NCI-H1105 (cell line): ENCODE measurements at places on chromosomes 1 and 21.

DNA sequence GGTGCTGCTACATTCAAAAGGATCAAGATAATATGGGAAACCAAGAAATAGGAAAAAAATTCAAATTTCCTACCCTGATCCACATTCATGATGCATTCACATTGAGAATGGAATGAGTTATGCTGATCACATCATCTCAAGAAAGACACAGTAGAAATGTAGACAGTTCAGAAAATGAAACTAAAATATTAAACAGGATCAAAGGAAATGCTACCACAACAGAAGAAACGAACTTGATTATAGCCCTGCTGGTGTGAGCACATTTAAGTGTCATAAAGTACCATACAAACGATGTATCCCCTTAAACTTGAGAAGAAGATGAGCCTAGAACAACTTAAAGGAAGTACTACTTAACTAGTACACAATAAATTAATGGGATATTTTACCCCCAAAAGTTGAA lies 21.3 kb downstream of the SYDE2 start:
- no peak for DNase-seq

DNA sequence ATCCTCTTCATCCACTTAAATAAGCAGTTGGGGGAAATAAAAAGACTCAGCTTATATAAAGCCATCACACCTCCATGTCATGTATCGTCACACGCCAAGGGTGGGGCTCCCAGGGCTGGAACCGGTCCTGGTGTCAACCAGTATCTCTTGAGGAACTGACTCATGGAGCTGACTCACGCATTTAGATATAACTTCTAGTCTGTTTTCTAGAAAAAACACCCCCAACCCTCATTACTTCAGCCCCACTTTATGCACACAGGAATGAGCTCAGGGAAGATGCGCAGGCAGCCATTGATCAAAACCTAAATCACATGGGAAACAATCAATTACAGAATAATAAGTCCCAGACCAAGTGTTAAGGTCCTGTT lies 6.9 kb upstream of the IL22RA1 start:
- DNase-seq = no peak

DNA sequence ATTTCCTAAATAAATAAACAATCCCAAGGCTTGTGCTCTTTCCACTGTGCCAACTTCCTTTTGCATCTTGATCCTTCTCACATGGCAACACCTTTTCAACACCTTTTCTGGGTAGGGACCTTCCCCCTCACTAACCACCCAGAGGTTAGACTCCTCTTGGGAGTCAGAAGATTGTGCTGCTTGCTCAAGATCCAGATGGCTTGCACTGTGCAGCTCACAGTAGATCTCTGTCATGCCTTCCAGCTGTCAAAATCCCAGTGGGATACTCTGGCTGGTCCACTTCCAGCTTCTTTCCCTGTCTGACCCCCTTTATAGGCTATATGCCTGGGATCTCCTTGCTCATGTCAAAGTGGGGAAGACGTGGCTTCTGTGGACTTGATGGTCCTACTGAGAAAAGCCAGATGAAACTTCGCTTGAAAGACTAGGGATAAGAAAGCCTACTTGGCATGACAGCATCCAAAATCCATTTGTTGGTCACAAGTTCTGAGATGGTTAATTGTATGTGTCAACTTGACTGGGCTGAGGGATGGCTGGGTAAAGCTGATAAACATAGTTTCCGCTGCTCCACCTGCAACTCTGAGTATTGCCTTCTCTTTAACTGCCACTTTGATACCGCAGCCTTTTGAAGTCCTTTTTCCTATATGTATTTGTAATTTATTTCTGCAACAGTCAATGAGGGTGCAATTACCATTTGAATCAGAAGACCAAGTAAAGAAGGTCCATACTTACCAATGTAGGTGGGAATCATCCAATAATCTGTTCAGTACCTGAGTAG lies 74.5 kb downstream of the S1PR1 start:
- DNase-seq = no peak

- no peak for DNase-seq
These were observed 492.9 kb upstream of the ADGRL2 start for GRCh38 chr1:81307786-81308185.

- no peak for DNase-seq
These were observed 1466.9 kb downstream of the KCNT2 start for GRCh38 chr1:195141294-195141693.

GRCh38 chr1:183296782-183297181 lies 110.7 kb downstream of the LAMC2 start:
- DNase-seq = no peak

- no peak for DNase-seq
These were observed 109.1 kb downstream of the APP start for GRCh38 chr21:26061437-26061836.

- no peak for DNase-seq
These were observed 538.6 kb downstream of the DPYD start for GRCh38 chr1:97382206-97382605.

GRCh38 chr1:184610876-184611595 lies 143.6 kb downstream of the EDEM3 start:
- peak; percentile 74 for DNase-seq

DNA sequence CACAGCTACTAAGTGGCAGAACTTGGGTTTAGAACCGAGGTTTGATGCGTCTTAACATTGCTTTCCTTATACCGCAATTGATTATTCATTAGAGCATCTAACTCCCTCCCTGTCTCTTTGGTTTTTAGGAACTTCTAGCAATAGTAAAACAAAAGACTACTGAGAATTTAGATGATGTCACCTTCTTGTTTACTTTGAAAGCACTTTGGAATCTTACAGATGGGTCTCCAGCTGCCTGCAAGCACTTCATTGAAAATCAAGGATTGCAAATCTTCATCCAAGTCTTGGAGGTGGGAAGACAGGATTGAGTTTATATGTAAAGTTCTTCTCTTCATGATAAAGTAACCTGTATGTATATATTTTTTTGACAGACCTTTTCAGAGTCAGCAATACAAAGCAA lies 35.0 kb downstream of the ZYG11A start:
- DNase-seq = no peak
